Peyer's patch (tissue), 4 donors: ENCODE measurements at places on chromosomes 12 and 14. TPM values are rescaled to one million over a fixed set of nuclear protein-coding genes. Genes with fewer than 3 reads are reported as not detected.

GRCh38 chr14:19873178-19873577 lies 1.8 kb upstream of the OR4K2 start:
- no peak for DNase-seq

DNA sequence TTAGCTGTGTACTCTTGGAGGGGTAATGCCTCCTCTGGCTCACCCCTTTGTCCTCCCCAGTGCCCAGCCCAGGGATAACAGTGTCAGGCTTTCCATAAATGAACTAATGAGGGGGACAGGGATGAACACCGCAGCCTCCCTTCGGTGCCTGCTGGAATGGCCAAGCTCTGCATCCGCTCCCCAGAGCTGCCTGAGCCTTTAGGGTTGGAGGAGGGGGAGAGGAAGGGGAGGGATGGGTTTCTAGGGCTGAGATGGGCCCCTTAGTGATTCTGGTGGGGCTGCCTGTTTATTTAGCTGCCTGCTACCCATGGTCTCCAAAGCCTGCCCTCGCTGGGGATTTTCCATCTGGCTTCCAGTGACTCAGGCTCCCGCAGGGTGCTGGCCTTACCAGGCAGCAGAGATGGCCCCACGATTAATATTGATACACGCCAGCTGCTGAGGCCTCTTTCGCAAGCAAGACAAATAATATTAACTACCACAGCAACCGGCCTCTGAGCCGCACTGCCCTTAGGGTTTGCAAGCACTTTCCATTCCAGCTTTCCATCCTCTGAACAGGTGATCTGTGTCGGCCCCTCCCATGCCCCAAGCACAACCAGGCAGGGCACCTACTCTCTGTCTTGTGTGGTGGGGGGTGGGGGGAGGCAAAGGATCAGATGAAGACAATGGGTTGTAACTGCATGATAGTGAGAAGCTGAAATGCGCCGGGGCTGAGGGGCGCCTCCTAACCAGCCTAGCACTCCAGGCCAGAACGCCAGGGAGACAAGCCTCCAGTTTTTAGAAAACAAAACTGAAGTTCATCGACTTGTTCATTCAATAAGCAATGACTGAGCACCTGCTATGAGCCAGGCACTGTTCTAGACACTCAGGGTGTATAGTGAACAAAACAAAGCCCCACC lies 56.7 kb downstream of the C14orf132 start:
- DNase-seq: peak; percentile 18

The PDZRN4 gene
- 1.1 TPM for total RNA-seq

GRCh38 chr14:50615552-50615951 lies 52.6 kb downstream of the SAV1 start:
- DNase-seq: no peak

The AMN gene
- total RNA-seq: 1,110 TPM

- DNase-seq: no peak
Observed at GRCh38 chr12:75585330-75585729, 73.9 kb upstream of the KRR1 start.

- DNase-seq: no peak
Observed at GRCh38 chr14:97916669-97917568, 1119.7 kb downstream of the VRK1 start.

The RNFT2 gene
- total RNA-seq: 2.8 TPM

GRCh38 chr12:29455087-29455486 lies 42.4 kb downstream of the OVCH1 start:
- DNase-seq: no peak

GRCh38 chr12:81596558-81596957 lies 162.6 kb downstream of the PPFIA2 start:
- no peak for DNase-seq

GRCh38 chr14:95046711-95047681 lies 110.3 kb downstream of the DICER1 start:
- peak; percentile 47 for DNase-seq

DNA sequence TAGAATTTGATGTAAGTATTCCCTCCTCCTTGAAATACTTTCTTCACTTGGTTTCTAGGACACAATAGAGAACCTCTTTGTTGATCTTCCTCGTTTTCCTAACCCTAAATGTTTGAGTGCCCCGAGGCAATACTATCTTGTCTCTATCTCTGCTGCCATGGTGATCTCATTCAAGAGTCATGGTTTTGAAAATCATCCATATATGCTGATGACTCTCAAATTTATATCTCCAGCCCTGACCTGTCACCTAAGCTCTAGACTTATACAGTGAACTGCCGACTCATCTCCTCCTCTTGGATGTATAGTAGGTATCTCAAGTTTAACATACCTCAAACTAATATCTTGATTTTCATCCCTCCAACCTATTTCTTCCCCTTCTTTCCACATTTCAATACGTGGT lies 71.4 kb downstream of the RIC8B start:
- DNase-seq: no peak

The TAS2R46 gene
- not detected for total RNA-seq

The RIC8B gene
- total RNA-seq: 23.1 TPM

DNA sequence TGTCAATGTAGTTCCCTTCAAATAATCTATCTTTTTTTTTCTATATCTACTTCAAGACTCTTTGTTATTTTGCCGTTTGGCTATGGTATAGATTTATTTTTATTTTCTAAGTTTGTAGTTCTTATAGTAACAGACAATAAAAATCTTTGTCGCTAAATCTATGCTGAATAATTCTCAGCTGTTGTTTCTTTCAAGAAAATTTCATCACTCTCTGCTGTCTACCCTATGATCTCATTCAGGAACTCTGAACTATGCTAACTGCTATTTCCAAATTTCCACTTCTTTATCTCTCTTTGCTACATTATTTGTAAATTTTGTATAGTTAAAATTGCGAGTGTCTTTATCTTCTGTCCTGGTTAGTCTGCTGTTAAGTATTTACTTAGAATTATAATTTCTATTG lies 353.6 kb downstream of the LRFN5 start:
- no peak for DNase-seq

DNA sequence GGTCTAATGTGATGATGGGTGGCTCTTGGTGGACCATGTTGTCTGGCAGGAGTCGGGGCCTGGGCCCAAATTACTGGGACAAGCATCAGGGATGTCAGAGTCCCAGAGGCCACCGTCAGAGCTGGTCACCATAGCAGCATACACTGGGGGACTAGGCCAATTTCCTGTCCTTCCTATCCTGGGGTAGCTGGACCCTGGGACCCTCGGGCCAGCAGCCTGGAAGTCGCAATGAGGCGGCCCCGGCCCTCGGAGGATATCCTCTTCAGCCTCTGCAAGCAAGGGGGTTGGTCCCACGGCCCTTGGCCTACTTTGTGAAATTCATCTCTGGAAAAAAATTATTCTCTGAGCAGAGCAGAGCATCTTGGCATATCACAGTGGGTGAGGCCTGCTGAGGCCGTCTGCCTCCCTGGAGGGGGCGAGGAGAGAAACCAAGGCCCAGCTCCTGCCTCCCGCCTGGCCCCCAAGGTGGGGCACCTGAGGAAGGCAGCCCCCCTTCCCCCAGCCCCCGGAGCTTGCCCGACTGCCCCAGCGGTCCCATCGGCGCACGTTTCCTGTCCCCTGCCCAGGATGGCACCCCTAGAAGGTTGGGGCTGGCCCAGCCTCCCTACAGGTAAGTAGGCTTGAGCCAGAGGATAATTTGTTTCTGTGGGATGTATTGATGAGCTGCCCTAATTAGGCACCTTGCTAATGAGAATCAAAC lies 135.0 kb upstream of the MYL2 start:
- peak; percentile 21 for DNase-seq

GRCh38 chr12:28884904-28885679 lies 264.0 kb upstream of the FAR2 start:
- no peak for DNase-seq

DNA sequence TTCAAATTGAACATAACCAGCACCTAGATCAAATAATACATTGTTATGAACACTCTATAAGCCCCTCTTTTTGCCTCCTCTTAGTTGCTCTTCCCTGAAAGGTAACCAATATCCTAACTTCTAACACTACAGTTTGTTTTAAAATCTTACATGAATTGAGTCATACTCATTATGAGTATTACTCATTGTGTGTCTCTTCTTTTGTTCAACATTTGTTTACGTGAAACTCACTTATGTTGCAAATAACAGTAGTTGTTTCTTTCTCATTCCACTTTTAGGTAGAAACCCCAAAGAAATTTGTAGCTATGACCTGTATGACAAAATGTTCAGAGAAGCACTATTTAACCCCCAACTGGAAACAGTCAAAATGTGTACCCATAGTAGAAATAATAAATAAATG lies 6.6 kb downstream of the LRRC9 start:
- no peak for DNase-seq

DNA sequence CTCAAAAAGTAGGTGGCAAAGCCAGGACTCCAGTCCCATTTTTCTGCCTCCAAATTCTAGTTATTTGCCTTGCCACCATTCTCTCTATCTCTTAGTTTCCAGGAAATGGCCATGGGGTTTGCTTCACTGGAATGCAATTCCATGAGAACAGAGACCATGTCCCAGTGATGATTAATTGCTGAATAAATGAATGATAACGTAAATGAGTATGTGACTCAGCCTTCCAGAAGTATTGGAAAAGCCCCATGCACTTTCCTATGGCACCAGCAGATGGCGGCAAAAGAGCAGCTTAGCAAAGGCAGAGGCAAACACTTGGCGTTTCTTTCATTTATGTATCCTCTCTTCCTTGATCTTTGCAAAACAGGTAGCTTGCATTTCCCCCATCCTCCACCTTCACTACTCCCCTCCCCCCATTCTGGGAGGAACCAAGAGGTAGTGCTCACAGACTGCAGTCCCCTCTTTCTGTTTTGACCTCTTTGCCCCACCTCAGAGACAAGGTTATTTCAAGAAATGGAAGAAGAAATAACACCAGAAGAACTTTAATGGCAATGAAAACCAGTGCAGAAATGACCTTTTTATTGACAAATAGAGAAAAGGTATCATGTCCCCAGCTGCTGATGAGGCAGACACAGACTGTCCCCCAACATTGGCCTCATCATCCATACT lies 21.3 kb downstream of the TBX3 start:
- DNase-seq: peak; percentile 52

DNA sequence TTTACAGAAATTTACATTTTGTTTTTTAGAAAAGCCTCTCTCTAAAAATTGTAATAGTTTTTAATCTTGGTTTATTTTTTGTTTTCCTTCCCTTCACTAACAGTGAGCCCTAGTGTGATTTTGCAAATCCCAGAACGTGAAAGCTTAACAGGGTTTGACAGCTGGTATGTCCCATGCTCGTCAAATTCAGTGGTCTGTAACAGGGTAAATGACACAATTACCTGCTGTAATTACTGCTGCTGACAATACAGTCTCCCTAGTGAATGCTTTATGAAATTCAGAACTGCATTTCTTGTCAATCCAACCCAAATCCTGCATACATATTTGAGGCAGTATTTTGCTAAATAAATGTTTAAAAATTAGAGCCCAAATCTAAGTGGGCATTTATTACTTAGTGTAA lies 249.2 kb downstream of the NELL2 start:
- no peak for DNase-seq

GRCh38 chr12:38159092-38159551 lies 157.5 kb upstream of the ALG10B start:
- no peak for DNase-seq

DNA sequence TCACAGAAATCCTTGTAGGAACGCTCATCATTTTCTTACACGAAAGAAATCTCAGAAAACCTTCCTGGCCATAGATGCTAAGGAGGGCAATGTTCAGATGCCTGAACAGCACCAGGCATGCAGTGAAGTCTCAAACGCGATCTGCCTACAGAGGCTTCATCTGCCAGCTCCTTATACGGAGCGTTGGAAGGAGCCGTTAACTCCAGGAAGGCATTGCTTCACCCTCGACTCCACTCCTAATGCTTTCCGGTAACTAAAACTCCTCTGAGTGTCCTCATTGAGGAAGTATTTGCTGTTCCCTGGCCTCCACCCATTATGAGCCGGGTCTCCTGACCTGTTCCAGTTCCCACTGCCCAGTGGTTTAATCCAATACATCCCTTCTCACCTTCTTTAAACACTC lies 502.7 kb downstream of the BCL11B start:
- DNase-seq: no peak

DNA sequence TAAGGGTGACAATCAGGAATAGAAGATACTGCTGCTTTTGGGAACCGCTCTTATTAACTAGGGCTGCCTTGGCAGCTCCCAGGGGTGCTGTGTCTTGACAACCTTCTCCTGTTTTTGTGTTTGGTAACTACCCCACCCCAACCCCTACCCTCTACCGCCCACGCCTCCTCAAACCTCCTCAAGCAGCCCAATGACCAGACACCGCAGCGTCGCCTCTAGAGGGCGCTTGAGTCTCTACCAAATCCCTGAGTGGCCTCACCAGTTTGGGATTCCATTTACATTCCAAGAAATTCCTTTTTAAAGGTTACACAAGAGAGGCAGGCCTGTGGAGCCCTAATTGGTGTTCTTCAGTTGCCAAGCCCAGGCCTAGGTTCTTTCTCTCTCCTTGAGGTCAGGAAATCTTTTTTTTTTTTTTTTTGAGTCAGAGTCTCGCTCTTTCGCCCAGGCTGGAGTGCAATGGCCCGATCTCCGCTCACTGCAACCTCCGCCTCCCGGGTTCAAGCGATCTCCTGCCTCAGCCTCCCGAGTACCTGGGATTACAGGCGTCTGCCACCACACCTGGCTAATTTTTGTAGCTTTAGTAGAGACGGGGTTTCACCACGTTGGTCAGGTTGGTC lies 72.4 kb upstream of the USP44 start:
- peak; percentile 81 for DNase-seq

- DNase-seq: no peak
Observed at GRCh38 chr14:22007363-22007762, 333.7 kb upstream of the OR4E1 start.

GRCh38 chr14:34374998-34375740 lies 86.9 kb downstream of the SPTSSA start:
- DNase-seq: no peak

The APAF1 gene
- total RNA-seq: 14.7 TPM

- no peak for DNase-seq
Observed at GRCh38 chr12:57620245-57620935, 9.2 kb downstream of the ARHGEF25 start.

GRCh38 chr12:95884998-95885397 lies 26.2 kb downstream of the SNRPF start:
- no peak for DNase-seq

The CNTN1 gene
- 0.53 TPM for total RNA-seq

The CEBPE gene
- total RNA-seq: not detected

DNA sequence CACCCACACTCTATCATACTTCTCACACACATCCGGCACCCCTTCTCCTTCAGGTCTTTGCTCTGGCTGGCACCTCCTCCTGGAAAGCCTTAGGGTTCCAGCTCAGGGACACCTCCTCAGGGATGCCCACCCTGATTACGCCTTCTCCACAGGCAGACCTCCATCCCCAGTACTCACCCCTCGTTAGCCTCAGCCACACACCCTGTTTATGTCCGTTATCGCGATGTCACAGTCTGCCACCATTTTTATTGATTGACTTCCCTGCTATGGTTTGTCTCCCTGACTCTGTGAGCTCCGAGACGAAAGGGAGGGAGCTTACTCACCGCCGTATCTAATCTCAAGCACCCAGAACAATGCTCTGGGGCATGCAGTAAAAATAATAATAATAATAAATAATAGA lies 191.7 kb upstream of the LHX5 start:
- no peak for DNase-seq

The REM2 gene
- total RNA-seq: 0.57 TPM
